NCI-H1105 treated with DMSO at 0.1 percent for 48 hours (cell line): ENCODE measurements at places on chromosomes 16 and 17.

DNA sequence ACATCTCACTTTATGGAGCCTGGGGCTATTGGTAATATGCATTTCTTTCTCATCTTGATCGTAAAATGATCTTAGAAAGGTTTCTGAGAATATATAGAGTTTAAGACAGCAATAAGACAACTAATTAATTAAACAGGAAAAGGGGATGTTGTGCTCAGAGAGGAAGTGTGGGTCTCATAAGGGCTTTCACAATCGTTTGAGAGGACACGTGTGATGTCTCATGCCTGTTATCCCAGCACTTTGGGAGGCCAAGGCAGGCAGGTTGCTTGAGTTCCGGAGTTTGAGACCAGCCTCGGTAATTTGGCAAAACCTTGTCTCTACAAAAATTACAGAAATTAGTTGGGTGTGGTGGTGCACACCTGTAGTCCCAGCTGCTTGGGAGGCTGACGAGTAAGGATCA lies 295.6 kb downstream of the WWOX start:
- DNase-seq = no peak

DNA sequence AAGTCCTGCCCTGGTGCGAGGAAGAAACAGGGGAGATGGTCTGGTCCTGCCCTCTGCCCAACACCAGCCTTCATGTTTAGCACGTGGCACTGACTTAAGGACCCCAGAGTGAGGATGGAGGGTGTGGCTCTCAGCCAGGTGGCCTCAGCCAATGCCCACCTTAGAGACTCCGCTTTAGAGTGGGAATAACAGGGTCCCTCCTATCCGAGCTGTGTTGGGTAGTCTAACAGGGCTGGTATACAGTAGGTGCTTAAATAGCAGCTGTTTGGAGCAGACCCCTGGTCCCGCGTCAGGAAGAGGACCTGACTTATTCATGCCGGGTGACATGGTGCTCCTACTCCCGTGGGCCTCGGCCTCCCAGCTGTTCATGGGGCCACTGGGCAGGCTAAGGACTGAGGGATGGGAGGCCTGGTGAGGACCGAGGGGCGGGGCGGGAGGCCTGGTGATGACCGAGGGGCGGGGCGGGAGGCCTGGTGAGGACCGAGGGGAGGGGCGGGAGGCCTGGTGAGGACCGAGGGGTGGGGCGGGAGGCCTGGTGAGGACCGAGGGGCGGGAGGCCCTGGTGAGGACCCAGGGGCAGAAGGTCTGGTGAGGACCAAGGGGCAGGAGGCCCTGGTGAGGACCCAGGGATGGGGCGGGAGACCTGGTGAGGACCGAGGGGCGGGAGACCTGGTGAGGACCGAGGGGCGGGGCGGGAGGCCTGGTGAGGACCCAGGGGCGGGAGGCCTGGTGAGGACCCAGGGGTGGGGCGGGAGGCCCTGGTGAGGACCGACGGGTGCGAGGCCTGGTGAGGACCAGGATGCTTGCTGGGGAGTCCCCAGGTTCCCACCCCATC lies 7.6 kb downstream of the ZFPM1 start:
- DNase-seq = no peak

DNA sequence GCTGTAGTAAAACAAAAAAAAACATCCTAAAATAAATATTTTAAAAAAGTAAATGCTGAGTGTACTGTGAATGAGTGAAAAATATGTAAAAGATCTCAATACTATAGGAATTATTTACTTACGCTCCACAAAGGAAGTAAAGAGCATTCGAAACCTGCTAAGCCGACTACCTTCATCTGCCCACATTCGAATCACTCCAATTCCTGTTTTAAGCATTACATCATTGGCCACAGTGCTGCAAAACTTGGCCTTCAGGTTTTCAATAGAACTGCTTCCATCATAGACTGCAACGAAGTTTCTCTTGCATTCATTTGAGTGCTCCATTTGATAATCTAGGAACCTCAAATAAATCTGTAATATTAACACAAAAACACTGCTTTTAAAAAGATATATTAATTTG lies 34.4 kb downstream of the NETO2 start:
- DNase-seq = no peak

GRCh38 chr16:8812162-8812843 lies 14.7 kb downstream of the PMM2 start:
- no peak for DNase-seq

- no peak for DNase-seq
These were observed 115.0 kb downstream of the MGAT5B start for GRCh38 chr17:76983075-76983775.

- DNase-seq = no peak
These were observed 85.4 kb downstream of the IRX3 start for GRCh38 chr16:54201200-54201599.

DNA sequence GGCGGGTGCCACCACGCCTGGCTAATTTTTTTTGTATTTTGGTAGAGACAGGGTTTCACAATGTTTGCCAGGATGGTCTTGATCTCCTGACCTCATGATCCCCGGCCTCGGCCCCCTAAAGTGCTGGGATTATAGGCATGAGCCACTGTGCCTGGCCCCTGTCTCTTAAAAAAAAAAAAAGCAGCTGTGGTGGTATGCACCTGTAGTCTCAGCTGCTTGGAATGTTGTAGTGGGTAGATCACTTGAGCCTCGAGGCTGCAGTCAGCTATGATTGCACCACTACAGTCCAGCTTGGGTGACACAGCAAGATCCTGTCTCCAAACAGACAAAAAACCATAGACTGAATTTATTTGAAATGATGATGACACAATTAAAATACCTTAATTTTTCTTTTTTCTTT lies 24.3 kb downstream of the CDK12 start:
- no peak for DNase-seq

DNA sequence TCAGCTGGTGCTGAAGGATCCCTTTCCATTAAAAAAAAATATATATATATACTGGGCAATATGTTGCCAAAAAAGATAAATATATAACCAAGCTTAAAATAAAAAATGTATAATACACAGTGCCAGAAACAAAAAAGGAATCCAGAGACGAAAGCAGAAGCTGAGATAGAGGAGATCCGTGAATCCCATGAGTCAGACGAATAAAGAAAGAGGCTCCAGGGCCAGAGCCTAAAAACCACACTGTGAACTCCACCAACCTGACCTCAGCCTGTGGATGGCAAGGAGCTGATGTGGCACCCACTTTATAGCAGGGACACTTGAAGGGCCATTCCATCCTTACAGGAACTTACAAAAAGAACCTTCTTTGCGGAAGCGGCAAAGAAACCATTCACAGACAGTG lies 34.8 kb downstream of the PITPNM3 start:
- DNase-seq = no peak

DNA sequence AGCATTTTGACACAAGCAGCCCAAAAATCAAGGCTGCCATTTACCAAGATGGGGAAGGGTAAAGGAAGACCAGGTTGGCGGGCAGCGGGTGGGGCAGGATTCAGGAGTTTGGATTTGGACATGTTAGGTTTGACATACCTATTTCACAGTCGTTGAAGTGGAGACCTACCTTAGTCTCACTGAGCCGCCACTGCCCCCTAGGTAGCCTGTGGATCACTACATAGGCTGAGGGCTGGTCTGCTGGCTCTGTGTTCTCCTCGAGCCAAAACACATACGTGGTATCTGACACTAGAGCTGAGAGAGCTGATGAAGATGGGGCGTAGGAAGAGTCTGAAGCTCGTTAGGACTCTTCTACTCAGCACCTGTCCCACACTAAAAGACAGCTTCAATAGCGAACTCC lies 115.1 kb downstream of the HIC1 start:
- DNase-seq = no peak

GRCh38 chr17:33299115-33299514 lies 6.0 kb upstream of the ASIC2 start:
- DNase-seq = no peak

- DNase-seq = no peak
These were observed 57.9 kb upstream of the FOXF1 start for GRCh38 chr16:86452451-86452850.

DNA sequence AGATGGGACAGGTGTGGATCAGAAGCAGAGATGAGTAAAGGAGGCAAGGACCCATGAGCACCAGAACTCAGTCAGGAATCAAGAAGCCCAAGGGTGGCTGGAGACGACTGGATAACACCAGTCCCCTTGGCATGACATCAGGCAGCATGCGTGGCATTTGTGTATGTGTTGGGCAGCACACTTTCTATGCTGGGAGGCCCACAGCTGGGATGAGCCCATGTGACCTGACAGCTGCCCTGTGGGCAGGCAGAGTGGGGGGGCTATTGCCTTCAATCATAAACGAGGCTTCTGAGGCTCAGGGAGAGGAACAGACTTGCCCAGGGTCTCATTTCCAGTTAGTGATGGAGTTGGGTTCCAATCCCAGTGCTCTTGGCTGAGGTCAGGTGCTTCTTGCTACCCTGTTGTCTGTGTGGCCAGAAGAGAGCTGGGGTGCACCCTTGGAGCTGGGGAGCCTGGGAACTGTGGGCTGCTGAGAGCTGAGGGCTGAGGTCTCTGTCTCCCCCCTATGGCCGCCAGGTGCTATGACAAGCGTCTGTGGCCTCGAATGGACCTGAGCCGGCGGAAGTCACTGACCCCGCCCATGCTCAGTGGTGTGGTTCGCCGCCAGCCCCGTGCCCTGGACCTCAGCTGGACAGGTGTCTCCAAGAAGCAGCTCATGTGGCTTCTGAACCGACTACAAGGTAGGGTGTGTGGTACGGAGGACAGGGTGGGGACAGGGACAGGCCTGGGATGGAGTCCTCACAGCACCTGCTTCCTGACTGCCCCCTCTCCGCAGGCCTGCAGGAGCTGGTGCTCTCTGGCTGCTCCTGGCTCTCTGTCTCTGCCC lies 7.1 kb upstream of the ORAI3 start:
- DNase-seq = peak; percentile 42
